Stimulated activated CD8-positive, alpha-beta memory T cell treated with anti-CD3 and anti-CD28 coated beads, Interleukin-4, amount 100 ng/mL, for 48 hours (primary cell): ENCODE measurements at places on chromosomes 1 and 21.

- peak; percentile 62 for DNase-seq
Measured at GRCh38 chr1:108639899-108640560, 20.9 kb downstream of the HENMT1 start.

GRCh38 chr1:59044535-59045121 is 252.3 kb upstream of the FGGY start:
- DNase-seq: no peak

- DNase-seq: no peak
Measured at GRCh38 chr1:81660286-81660685, 140.4 kb upstream of the ADGRL2 start.

DNA sequence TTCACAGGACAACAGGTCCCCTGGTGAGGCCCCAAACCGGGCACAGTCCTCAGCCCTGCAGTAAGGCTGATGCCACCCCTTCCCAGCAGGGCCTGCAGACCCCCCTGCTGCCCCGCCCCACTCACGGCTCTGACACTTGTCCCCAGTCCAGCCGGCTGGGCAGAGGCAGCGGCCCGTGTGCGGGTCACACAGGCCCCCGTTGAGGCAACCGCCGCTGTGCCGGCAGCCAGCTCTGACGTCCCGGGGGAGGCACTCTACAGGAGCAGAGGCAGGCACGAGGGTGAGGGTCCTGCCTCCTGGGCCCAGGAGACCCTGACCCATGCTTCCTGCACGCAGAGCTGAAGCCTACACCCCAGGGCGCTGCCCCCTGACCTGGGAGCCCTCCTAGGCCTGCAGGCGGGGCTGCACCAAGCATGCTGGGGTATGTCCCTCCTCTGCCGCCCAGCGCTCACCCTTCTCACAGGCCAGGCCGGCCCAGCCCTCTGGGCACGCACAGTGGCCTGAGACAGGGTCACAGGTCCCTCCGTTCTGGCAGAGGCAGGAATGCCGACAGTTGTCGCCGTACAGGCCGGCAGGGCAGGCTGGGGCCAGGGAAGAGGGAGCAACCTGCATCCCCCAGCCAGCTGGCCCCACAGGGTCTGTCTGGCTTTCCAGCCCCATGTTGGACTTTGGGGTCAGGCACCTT is 43.9 kb downstream of the ARHGEF16 start:
- DNase-seq: no peak

- DNase-seq: peak; percentile 67
Measured at GRCh38 chr1:214451596-214451995, 99.8 kb downstream of the PTPN14 start.

GRCh38 chr1:153553830-153554541 is 4.9 kb upstream of the S100A3 start:
- no peak for DNase-seq

GRCh38 chr1:171738911-171739310 is 3.0 kb downstream of the VAMP4 start:
- no peak for DNase-seq

- peak; percentile 79 for DNase-seq
Measured at GRCh38 chr1:223844787-223845036, 1.0 kb downstream of the TP53BP2 start.

GRCh38 chr1:39277879-39278278 is 73.4 kb downstream of the MACF1 start:
- no peak for DNase-seq

GRCh38 chr1:51421964-51422363 is 91.6 kb upstream of the TTC39A start:
- DNase-seq: no peak

GRCh38 chr1:200005165-200005564 is 22.3 kb upstream of the NR5A2 start:
- no peak for DNase-seq

DNA sequence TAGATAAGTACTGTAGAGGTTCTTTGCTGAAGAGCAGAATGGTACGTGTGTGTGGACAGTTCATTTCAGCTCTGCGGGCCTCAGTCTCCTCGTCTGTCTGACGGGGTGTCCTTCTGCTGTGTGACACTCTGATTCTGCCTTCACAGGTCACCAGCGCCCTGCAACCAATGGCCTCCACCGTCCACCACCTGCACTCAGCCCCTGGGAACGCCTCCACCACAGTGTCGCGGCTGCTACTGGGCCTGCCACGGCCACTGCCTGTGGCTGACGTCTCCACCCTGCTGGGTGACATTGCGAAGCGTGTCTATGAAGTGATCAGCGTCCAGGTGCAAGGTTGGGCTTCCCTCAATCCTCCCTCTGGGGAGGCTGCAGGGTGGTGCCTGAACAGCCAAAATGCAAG is 17.0 kb downstream of the UMODL1 start:
- no peak for DNase-seq

DNA sequence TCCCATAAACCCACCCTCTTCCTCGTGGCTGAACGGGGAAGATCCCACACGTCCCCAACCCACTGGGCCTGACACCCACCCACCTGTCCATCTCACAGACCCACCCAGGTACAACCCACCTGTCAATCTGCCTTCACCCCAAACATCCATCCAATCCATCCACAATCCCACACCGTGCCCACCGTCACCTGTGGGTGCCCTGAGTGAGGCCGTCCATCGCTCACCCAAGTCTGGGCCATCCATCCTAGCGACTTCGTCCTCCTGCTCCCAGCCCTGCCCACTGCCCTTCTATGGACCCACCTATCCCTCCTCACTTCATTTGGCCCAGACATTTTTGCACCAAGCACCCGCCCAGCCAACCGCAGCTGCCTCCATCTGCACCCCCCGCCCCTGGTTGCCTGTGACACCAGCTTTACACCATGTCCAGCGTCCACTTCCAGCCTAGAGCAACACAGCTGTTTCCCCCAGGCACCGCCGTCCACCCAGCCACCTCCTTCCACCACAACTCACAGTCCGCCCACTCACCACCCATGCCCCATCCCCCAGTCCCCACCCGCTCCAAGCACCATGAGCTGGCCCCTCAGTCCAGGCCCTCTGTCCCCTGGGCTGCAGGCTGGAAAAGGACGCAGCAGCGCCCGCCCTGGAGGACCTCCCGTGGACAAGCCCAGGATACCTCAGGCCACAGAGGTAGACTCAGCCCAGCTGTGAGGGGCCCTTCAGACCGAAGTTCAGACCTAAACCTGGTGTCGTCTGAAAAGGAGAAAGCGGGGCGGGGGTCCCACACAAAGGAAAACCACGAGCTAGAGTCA is 7.7 kb downstream of the TTLL10 start:
- no peak for DNase-seq

DNA sequence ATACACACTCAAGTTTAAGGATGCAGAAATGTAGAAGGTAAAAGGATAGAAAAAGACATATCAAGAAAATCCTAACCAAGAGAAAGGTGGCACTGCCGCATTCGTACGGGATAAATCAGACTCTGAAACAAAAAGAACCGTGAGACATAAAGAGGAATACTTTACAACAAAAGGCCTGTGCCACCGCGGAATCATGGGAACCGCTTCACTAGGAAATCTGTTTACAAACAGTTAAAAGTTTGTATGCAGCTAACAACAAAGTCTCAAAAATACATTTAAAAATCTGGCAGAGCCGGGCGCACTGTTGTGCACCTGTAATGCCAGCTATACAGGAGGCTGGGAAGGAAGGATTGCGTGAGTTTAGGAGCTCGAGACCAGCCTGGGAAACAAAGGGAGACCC is 8.1 kb downstream of the WRAP73 start:
- no peak for DNase-seq

DNA sequence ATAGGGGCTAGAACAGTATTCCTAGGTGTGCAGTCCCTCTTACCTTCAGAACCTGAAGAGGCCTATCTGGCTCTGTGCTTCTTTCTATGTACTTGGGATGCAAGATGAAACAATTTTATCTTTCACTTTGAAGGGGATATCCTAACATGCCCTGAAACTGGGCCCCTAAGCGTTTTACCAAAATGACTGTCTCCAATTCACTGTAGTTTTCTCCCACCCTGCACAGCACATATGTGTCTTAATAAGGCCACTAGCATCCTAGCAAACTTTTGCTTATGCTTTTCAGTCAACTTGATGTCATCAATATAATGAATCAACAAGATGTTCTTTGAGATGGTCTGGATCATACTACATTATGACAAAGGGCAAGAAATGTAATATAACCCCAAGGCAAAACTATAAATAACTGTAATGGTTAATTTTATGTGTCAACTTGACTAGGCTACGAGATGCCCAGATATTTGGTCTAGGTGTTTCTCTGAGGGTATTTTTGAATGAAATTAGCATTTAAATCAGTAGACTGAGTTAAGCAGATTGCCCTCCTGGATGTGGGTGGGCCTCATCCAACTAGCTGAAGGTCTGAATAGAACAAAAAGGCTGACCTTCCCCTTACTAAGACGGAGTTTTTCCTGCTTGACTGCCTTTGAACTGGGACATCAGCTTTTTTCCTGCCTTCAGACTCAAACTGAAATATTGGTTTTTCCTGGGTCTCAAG is 9.2 kb upstream of the ZSWIM5 start:
- DNase-seq: no peak

GRCh38 chr1:116257836-116258235 is 115.2 kb upstream of the ATP1A1 start:
- no peak for DNase-seq

DNA sequence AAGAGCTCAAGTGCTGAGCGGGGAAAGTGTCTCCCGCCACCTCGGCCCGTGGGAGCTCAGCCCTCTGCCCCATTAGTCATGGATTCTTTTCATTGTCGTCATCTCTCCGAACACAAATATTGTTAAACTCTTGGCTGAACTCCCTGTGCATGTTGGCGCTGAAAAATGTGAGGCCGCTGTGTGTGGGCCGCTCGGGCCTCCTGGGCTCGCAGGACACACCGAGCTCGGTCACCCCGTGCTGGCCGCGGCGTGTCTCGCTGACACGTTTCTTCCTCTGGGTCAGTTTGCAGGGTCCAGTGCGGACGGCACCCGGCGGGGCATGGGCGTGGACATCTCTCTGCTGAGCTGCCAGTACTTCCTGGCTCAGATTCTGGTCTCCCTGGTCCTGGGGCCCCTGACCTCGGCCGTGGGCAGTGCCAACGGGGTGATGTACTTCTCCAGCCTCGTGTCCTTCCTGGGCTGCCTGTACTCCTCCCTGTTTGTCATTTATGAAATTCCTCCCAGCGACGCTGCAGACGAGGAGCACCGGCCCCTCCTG is 25.6 kb downstream of the SLC45A1 start:
- DNase-seq: no peak

DNA sequence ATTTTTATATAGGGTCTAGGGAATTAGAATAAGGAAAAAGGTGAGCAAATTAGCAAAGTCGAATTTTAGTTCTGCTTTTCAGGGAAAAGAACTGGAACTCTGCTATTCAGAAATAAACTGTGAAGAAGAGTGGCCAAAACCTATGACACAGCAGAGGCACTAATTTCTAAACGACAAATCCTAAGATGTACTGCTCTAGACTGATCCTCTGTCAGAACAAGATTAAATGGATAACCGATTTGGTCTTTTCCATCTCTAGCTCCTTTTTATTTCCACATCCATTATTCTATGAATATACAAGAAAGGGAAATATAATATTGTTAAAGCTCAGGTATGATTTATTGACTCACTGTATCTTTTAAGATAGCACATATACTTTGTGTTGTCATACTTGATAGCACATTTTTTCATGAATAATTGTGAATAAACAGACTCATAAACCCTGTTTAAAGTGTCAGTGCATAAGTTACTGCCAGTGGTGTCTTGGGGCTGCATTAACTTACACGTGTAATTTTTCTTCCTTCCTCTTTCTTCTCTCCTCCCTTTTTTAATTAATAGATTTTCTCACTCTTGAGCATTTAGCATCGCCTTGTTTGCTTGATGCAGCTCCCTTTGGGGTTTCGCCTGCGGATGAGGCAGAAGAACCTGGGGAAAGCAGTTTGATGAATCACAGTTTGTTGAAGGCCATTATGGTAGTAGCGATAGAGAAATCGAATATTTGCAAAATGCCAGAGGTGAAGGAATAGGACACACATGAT is 496.6 kb downstream of the ADGRL2 start:
- DNase-seq: no peak

- DNase-seq: no peak
Measured at GRCh38 chr21:22083899-22084298, 1085.7 kb downstream of the NCAM2 start.

GRCh38 chr1:240586006-240586405 is 25.9 kb downstream of the GREM2 start:
- DNase-seq: no peak

- DNase-seq: no peak
Measured at GRCh38 chr1:82284213-82284612, 483.5 kb downstream of the ADGRL2 start.

GRCh38 chr1:1124508-1124785 is 8.6 kb upstream of the C1orf159 start:
- no peak for DNase-seq

GRCh38 chr21:34994766-34995631 is 54.1 kb downstream of the RUNX1 start:
- no peak for DNase-seq

GRCh38 chr1:54577612-54578011 is 29.6 kb downstream of the ACOT11 start:
- DNase-seq: no peak

DNA sequence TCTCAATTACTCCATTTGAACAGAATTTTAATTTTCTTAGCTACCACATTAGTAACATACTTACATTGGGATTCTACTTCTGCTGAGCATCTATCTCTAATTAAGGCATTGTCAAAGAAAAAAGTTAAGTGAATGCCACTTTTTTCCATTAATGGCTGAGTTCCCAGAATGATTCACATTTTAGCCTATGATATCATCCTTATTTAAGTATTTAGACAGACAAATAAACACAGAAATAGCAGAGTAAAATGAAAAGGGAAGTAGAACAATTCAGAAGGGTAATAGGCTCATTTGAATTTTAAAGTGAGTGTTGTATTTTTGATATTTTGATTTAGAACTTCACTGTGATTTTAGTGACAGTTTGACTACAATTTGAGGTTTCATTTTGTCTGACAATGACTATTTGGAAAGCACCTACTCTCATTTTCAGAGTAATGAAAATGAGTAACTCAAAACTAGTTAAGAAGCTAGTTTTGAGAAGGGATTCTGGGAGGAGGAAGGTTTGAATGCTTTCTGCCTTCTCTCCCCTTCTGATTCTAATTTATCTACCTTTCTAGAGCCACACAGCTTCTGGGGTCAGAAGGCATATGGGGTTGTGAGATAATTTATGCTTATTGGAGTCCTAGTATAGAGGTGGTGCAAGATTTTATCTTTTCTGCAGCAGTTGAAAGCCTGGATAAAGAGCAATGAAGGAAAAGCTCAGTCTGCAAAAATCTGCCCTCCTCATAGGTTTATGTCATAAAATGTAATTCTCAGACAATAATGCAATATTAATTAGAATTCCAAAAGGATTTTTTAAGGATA is 15.5 kb downstream of the LYPLAL1 start:
- DNase-seq: no peak

DNA sequence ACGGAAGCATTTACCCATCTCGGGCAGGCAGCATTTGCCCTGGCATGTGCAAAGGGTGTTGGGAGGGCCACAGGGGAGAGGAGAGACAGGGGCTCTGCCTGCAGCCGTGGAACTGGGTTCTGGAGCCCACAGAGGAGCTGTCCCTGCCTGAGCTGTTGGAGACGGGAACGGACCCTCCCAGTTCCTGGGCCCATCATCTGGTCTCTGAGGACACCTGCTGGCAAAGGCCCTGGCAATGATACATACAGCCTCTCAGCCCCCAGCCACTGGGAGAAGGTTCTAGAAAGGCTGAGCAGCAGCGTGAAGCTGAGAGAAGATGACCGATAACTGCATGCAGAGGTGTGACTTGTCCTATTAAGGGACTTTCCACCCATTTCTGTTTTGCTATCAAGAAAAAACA is 31.4 kb downstream of the FAAP20 start:
- no peak for DNase-seq
